Bronchial epithelial cell (primary cell): ENCODE measurements at places on chromosomes 5 and 9.

- DNase-seq, result no peak
Observed at GRCh38 chr9:129469188-129469987, 151.5 kb downstream of the C9orf50 start.

- DNase-seq, result no peak
Observed at GRCh38 chr5:2430606-2431005, 320.9 kb downstream of the IRX2 start.

DNA sequence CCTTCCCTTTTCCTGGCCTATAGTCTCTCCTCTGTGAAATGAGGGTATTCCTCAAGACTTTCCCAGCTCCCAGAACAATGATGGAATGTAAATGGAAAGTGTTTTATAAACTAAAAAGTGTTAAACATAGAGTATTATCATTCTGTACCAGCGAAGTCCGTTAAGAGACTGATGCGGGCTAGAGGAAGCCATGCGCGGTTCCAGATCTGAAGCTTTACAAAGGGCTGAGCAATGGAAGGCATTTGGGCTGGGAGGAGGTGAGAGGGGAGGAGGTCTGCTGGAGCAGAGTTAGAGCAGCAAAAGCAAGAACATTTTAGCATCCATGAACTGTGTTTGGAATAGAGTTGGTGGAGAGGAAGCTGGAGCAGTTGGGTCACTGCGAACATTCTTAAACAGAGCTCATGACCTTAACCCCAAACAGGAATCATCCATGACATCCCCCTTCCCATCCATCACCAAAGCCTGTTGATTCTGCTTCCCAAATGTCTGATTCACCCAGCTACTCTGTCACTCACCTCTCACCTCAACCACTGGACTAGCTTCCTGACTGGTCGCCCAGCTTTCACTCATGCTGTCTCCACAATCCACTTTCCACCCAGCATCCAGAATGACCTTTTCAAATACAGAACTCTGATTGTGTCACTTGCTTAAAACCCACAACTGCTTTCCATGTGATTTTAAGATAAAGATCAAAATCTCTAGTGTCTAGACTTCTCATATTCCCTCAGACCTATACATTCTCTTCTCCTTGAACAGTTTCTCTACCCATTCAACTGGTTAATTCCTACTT, 37.1 kb downstream of the CDK5RAP2 start:
- no peak for DNase-seq

DNA sequence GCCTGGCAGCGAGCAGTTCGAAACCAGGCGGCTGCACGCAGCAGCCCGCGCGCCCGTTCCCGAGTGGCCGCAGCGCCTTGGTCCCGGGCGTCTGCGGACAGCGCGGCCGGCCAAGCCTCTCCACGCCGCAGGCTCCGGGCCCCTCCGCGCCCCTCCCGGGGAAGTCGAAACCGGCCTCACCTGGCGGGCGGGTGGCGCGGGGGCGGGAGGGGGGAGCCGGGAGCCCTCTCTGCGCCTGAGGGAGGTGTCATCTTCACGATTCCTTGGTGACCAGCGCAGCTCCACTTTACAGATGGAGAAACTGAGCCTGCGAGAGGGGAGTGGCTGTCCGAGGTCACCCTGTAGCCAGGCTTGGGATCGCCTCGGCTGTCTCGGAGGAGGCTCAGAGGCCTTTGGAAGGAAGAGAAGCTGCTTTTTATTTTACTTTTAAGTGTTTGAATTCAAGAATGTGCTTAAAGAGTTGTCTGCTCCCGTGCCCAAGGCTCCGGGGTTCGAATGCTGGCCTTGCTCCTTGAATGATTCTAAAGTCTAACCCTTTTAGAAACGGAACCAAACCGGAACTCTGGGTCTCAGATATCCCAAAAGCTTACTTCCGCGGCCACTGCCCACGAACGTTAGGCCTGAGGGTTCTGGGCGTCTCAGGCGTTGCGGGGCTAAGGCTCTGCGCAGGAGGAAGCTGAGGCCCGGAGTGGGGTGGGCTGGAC, 662 bp downstream of the SUSD3 start:
- no peak for DNase-seq

GRCh38 chr5:18113721-18114120, 479.5 kb downstream of the TAF11L14 start:
- peak; percentile 12 for DNase-seq

DNA sequence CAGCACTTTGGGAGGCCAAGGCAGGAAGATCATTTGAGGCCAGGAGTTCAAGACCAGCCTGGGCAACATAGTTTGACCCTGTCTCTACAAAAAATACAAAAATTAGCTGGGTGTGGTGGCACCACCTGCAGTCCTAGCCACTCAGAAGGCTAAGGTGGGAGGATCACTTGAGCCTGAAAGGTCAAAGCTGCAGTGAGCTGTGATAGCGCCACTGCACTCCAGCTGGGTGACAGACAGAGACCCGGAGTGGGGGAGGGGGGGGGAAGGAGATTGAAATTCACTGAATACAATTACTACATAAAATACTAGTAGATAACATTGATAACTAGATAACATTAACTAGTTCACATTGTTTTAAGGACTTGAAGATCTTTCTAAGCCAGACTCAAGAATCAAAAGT, 345.6 kb downstream of the BNC2 start:
- no peak for DNase-seq

DNA sequence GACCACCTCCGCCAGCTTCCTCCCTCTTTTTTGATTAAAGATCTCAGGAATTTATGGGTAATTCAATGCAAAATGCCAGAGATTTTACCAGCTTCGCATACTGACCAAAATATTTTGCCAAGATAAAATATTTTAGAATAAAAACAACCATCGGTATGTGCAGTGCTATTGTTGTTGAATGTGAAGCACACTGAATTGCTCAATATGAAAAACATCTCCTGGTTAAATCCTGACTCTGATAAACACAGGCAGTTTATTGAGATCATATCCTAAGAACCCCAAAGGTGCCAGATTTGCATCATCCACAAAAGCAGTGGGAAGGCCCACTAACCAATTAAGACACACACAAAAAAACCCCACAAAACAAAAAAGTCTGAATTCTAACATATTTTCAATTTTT, 202.4 kb downstream of the GLIS3 start:
- no peak for DNase-seq

GRCh38 chr5:73391441-73391881, 57.1 kb downstream of the FOXD1 start:
- DNase-seq, result no peak

- DNase-seq, result no peak
Observed at GRCh38 chr9:123528501-123528900, 172.5 kb downstream of the CRB2 start.

DNA sequence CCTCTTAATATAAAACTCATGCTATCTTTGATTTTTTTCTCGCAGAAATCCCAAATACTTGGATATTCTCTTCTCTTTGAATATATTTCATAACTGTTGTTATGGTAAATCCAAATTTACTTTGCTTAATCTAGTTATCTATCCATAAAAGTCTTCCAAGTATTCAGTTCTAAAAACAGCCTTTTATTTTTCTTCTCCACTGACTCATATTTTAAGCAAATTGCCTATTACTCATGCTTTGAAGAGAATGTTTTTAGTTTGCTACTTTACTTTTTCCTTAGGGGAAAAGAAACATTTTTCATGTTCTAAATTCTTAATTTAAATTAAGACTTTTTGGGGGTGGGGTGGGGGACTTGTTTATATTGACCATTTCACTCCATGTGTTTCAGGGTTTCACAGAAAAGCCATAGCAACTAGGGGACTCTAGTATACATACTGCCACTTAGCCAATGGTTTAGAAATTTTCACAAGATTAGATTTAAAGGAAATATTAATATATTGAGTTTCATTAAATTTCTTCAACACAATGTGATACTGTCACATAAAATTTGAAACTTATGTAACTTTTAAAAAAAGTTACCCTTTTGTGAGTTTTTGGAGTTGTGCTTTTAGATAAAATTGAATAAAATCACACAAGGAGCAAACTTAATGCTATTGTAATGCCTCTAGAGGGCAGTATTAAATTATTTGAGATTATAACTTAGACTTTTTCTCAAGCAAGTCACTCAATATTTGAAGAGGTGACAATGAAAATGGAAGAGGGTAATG, 545.8 kb upstream of the ARRDC3 start:
- DNase-seq, result peak; percentile 51

DNA sequence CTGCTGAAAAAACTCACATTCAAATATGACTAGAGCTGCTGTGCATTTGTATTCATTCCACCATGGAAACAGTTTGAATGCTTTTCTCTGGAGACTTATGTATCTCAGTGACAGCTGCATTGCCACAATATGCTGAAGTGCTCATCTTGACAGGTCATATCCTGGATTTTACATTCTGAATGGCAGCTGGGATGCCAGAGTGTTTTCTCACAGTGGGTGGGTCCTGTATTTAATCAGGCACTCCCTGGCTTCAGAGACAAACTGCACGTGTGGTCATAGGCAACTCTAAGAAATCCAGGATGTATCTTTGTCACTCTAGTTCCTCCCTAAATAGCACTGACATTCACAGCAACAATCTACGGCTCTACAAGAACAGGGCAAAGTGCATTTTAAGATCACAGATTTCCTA, 75.6 kb downstream of the ST8SIA4 start:
- DNase-seq, result peak; percentile 59

DNA sequence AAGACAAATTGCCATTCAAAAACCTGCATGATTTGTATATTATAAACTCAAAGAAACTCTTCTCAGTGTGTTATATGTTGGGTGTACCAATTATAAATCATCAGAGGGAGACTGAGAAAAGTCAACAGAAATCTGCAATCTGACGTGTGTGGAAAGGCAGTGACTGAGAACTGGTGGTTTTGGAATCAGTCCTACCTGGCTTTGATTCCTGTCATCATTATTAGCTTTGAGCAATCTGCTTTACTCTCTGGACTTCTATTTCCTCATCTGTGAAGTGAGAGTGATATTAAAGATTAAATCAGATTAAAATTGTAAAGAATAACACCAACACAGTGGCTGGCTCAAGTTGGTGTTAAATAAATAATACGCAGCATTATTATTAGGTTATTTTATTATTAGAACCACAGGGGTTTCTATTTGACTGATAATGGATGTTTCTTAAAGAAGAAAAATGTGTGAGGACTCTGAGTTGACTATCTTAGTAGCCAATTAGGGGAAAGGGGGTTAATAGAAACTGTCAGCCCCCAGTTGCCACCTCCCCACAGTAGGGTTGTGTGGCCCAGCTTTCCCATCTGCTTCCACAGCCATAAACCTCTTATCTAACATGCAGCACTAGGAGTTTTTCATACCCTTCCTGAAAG, 59.6 kb downstream of the SNCAIP start:
- no peak for DNase-seq

DNA sequence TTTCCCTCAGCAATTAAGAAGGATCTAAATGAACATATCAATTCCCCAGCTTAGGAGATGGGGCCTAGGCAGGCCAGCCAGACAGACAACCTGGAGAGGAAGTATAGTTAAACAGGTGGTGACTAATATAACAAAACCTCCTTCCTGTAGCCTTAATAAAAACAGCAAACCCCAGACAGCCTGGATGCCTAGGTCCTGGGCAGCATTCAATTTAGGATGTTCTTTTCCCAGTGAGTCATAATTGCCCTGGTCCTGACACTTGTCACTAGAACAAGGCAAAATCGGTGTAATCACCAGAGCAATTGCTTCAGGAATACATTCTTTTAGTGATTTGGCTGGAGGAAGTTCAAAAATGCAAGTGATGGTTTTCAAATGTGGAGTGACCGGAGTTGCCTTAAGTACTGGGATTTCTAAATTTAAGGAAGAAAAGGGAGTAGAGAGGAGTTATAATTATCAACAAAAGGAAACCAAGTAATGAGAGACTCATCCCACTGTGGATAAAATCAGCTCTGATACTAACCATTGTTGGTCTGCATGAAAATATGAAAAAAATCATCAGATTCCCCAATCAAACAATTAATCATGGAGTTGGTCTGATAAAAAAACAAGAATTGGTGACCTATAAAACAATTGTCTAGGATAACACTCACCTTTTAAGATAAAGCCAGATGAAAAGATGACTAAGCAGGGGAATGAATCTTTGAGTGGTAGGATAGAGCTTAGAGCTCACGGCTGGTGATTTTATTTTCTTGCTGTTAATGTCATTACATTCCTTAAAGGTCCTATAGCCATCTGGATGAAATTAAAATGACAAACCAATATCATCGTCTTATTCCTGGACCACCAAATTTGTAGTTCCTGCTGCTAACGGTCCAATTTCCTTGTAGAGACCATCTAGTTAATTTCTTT, 39.0 kb upstream of the TARS1 start:
- DNase-seq, result peak; percentile 79

GRCh38 chr5:91382530-91383026, 539 bp downstream of the ARRDC3 start:
- DNase-seq, result peak; percentile 40

- DNase-seq, result no peak
Observed at GRCh38 chr9:113508111-113508749, 44.7 kb downstream of the RGS3 start.

GRCh38 chr9:134385915-134386314, 59.7 kb downstream of the RXRA start:
- DNase-seq, result no peak

GRCh38 chr5:92207151-92207550, 824.0 kb upstream of the ARRDC3 start:
- no peak for DNase-seq

- no peak for DNase-seq
Observed at GRCh38 chr9:134178768-134179551, 14.6 kb upstream of the RNU6ATAC start.

- peak; percentile 76 for DNase-seq
Observed at GRCh38 chr5:57650360-57651069, 167.9 kb upstream of the ACTBL2 start.

DNA sequence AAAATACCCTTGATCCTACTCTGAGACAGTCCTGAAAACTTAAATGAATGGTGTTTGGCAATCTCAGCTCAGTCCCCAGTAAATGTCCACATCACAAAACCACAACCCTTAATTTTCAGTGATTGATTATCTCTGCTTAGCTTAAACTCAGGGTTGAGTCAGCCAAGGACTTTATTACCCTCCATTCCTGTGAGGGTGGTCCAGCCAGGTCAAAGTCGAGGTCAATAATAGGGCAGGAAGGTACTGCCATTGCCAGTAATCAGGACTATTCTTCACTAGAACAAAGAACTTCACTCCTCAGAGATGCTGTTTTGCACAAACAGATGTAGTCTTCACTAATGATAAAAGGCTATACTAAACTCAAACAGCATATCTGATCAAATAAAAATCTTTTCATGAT, 499.4 kb downstream of the ISL1 start:
- DNase-seq, result no peak

- DNase-seq, result no peak
Observed at GRCh38 chr5:122981846-122982245, 54.7 kb downstream of the PPIC start.

- DNase-seq, result no peak
Observed at GRCh38 chr9:98906273-98907040, 37.2 kb upstream of the COL15A1 start.

GRCh38 chr9:134959126-134959970, 41.6 kb upstream of the FCN1 start:
- DNase-seq, result no peak

DNA sequence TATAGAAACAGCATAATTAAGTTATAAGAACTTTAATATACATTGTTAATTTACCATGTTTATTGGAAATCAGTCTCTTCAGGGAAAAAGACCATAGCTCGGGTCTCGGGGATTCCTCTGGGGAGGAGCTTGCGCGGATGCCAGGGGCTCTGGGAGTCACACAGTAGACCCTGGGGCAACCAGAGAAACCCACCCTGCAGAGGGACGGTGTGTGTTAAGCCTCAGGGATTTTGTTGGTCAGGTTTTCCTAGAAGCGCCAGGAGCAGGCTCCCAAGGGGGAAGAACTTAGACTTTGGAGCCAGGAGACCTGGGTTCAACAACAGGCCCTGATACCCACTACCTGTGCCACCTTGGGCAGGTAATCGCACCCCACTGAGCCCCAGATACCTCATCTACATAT, 297.9 kb downstream of the MED10 start:
- no peak for DNase-seq

- DNase-seq, result no peak
Observed at GRCh38 chr5:41832430-41832829, 37.8 kb downstream of the OXCT1 start.

GRCh38 chr9:121858788-121859187, 207.4 kb downstream of the DAB2IP start:
- no peak for DNase-seq
